ENCODE measurements at places on chromosomes 1 and 21. TPM values are rescaled to one million over a fixed set of nuclear protein-coding genes. Genes with fewer than 3 reads are reported as not detected.
A peak's percentile ranks its signal among the peaks of the same experiment; 100 is the strongest.

GRCh38 chr21:38355992-38356781 is 99.4 kb downstream of the KCNJ15 start:
- DNase-seq, result peak; percentile 77

DNA sequence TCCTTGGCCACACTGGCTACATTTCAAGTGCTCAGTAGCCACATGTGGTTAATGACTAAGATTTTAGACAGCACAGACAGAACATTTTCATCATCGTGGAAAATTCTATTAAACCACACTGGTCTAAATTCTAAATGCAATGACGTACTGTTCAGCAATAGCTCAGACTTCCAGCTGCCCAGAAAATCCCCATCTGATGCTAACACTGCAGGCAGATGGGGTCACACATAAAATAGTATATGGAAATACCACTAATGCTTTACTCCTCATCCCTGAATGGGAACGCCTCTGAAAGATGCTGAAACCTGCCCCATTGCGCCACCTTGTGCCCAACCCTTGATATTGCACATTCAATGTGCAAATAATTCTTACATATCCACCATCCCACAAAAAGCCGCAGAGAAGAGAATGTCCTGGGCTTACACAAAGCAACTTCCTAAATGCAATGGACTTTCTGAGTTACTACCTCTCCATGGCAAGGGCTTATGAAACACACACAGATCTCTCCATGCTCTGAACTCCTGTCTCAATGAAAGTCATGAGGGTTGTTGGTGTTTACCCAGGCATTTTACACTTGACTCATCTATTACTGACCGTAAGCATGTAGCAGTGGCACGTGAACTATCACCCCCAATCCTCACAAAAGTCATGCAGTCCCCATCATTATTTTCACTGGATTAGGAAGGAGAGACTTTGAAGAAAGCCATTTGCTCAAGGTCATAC is 20.3 kb upstream of the SLC5A9 start:
- peak; percentile 66 for DNase-seq

GRCh38 chr1:14822493-14822892 is 224.0 kb downstream of the KAZN start:
- DNase-seq, result no peak

DNA sequence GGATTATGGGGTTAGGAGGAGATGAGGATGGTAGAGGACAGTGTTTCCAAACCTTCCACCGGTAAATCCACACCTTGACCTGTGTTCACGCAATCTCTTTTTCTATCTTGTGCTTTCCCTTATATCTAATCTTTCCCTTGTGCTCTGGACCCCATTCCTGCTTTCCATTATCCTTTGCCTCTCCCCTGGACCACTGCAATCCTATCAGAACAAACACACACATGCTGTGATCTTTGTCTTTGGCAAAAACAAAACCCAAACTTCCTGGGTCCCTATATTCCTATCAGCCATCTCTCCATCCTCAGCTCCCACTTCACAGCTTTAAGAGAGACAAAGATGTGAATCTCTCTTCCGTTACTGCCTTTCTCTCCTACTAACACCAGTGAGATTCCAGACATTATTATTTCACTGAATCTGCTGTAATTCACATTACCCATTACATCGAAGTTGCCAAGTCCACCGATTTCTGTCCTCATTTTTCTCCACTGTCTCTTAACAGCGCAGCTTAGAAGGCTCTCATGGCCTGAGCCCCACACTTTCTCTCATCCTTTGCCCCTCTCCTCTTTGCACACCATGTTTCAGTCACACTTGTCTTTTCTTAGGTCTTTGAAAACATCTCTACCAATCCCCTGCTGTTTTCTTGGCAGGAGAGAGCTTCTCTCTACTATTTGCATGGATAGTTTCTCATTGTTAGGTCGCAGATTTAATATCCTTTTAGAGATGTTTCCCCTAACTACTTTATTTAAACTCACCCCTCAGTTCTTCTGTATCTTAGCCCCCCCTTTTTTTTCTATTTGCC is 230.0 kb upstream of the B3GALT2 start:
- no peak for DNase-seq

DNA sequence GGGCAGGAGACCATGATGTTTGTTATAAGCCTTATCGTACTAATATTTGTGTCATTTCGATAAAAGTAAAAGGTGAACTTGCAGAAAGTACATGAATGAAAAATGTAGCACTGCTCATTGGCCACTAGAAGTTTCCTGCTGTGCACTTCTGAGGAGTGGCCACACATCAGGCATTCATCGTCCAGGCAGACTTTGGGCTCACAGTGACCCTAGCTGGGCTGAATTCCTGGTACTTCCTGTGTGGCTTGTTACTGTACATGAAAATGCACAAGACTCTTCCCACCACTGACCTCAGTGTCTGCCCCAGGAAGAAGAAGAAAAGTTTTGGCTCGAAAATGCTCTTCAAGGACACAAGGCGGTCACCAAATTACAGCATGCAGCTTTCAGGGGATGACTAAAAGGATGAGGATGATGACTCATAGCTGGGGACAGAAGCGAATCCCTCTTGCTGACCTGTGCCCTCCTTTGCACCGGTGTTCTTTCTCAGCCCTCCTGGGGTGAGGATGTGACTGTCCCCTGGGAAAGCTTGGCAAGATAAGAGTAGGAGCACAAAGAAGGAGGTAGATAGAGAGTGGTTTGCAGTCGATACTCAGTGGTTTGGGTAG is 252.4 kb upstream of the KAZN start:
- DNase-seq, result no peak

GRCh38 chr1:156033011-156033410 is 12.3 kb upstream of the SSR2 start:
- no peak for DNase-seq

DNA sequence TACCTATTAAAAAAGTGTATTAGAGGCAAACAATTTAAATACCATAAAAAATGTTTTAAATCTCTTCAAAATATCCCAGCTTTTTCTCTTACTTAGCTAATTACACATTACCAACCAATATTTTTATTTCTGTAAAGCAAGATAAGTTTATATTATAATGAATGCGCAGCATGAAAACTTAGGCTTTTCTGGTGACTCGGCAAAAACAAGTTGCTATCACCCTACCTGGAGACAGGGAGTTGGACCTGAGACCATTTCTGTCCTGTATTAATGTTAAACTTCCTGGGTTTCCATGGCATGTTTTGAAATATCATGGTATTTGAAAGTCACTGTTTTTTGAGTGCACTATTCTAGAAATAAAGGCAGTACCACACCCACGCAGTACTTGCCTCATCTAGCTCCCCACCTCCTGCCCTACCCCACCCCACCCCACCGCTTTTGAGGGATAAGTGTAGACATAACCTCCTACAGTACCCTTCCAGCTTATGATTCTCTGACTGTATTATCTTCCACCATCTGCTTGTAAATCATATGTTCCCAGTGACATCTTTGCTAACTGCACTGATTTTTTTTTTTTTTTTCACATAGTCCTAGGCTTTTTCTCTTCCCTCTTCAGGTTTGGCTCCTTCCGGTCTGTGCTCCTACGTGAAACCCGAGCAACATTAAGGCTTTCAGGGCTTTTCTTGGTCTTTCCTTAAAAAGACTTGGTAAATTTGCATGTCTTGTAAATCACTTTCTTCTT is 77.5 kb downstream of the PHTF1 start:
- DNase-seq, result no peak

DNA sequence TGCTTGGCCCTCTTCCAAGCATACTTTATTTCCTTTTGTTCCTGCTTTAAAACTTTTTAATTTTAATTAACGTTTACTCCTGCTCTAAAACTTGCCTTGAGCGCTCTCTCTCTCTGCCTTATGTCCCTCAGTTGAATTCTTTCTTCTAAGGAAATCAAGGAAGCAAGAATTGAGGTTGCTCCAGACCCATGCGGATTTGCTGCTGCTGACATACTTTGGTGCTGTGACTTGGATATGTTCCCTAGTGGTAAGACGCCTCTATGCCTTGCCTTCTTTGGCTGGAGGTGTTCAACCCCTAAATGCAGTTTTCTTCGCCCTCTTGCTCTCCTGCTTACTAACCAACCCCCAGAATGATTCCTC is 148.1 kb downstream of the ADSS2 start:
- DNase-seq, result no peak

DNA sequence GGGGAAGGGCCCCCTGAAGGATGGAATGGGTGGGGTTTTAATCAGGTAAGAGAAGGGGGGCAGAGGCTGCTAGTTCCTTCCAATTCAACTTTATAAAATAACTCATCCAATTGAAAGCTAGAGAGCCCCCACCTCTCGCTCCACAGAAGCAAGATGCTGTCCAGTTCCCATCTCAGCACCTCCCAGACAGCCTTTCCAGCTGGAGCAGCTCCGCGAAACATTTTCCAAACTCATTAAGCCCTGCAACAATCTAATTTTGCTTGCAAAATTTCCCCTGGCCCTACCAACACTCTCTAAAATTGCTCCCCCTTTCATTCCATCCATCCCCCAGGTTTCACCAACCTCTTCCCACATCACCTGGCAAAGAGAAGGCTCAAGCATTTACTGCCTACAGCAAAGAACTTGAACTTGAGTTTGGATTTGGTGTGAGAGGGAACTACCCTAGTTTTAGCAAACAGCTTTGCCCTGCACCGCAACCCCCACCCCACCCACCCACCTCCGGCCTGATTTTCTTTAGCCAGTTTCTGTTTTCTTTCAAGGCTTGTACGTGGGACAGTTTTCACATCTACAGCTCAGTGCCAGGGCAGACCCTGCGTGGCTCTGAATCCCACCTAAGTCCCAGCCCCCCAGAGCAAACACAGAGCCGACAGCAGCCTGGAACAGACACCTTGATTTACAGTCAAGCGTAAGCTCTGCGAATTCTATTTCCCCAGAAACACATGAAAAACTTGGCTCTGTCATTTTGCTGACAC is 46.7 kb downstream of the SYF2 start:
- no peak for DNase-seq

DNA sequence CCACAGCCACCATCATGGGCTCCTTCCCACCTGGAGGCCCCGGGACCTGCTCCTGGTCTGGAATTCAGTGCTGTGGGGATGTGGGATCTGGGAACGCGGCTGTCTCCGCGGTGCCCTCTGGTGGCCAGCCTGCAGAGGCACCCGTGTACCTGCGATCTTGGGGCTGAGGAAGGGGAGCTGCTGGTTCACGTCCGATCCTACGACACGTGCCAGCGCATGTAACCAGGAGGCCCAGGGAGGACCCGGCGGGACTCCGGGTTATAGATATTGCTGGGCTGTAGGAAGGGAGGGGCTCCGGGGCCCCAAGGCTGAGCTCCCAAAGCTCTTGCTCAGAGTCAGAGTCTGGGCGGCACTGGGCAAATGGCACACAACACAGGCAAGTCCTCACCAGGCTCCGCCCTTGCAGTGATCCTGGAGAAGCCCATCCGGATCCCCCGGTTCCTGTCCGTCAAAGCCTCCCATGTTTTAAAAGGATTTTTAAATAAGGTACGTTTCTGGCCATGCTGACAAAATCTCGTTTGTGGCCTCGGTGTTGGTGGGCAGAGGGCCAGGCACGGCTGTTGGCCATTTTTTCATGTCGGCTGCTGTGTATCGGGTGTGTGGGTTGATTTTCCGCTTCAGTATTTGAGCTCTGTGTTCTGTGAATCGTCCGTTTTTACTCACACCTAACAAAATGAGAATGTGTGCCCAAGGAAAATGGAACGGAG is 20.1 kb downstream of the FAAP20 start:
- DNase-seq, result peak; percentile 46

NTRK1 gene
- 25.9 TPM for total RNA-seq

TMEM234 gene
- total RNA-seq, result 7.7 TPM

OR6K3 gene
- total RNA-seq, result not detected

PHF13 gene
- 12.5 TPM for total RNA-seq

DLGAP3 gene
- total RNA-seq, result 0.83 TPM
